ENCODE measurements at places on chromosomes 7 and 10.

DNA sequence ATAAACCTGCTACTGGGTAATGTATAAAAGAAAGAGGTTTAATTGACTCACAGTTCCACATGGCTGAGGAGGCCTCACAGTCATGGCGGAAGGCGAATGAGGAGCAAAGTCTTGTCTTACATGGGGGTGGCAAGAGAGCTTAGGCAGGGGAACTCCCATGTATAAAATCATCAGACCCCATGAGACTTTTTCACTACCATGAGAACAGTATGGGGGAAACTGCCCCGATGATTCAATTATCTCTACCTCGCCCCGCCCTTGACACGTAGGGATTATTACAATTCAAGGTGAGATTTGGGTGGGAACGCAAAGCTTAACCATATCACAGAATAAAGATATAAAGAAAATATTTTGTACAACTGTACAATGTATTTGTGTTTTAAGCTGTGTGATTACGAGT, 39.4 kb upstream of the PLCE1 start:
- DNase-seq, result no peak

DNA sequence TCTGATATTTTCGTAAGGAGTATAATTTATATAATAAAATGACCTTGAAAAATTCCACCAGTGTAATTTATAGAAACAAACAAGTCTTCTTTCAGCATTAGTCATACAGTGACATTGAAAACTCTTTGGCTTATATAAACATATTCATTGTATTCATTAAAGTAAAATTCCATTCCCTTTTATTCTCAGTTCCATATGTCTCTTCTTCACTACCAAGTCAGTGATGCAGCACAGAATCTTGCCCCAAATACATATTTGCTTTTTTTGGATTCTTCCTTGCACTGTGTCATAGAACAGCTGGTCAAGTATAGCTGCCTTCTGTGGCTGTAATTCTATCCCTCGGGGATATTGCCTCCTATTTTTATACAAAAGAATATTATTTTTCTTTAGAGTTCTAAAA, 884.5 kb upstream of the POT1 start:
- no peak for DNase-seq

DNA sequence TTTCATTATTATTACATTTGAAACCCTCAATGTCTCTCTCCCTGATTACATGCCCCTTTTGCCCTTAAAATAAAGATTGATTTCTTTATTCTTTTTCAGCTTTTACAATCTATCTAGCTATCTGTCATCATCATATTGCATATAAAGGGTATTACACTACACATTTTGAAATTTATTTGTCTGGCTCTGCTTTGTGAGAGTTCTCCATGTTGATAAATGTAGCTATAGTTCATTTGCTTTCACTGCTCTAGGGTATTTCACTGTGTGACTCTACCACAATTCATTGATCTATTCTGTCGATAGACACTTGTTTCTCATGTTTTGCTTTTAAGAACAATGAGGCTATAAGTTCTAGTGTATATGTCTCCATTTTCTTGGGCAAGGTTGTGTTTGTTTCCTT, 25.6 kb downstream of the CDK1 start:
- DNase-seq, result no peak

GRCh38 chr7:152979376-152979775, 219.8 kb downstream of the ACTR3B start:
- DNase-seq, result no peak

- no peak for DNase-seq
These were observed 43.3 kb downstream of the NRP1 start for GRCh38 chr10:33291053-33291592.

GRCh38 chr10:129958148-129958628, 5.9 kb downstream of the EBF3 start:
- DNase-seq, result no peak

- DNase-seq, result no peak
These were observed 66.5 kb upstream of the SKAP2 start for GRCh38 chr7:26930845-26931244.

- DNase-seq, result no peak
These were observed 9.8 kb upstream of the FAS start for GRCh38 chr10:88980800-88981199.

- no peak for DNase-seq
These were observed 95.7 kb downstream of the RBM20 start for GRCh38 chr10:110739811-110740271.

- no peak for DNase-seq
These were observed 2.5 kb downstream of the JCAD start for GRCh38 chr10:30056767-30057355.

DNA sequence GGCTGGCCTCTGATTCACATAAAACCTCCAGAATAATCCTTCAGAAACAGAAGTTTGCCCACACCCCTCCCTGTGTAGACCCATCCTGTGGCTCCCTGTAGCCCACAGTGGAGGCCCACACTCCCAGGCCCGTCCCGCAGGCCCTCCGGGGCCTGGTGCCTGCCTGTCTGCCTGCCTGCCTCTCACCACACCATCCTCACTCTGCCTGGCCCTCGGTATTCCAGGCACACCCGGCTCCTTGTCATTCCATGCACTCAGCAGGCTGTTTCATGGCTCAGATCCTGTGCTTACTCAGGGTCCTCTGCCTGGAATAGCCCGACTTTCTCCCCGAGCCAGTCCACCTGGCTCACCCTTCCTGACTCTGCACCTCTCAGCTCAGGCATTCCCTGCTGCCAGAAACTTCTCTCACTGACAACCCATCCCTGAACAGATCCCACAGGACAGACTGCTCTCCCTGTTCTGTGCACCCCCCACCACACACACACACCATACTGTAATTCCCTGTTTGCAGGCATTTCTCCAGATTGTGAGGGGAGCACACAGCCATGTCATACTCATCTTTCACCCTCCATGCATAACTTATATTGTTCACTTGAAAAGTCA, 498.0 kb upstream of the ZMIZ1 start:
- DNase-seq, result no peak

GRCh38 chr10:21292763-21293517, 232.5 kb downstream of the SKIDA1 start:
- no peak for DNase-seq

DNA sequence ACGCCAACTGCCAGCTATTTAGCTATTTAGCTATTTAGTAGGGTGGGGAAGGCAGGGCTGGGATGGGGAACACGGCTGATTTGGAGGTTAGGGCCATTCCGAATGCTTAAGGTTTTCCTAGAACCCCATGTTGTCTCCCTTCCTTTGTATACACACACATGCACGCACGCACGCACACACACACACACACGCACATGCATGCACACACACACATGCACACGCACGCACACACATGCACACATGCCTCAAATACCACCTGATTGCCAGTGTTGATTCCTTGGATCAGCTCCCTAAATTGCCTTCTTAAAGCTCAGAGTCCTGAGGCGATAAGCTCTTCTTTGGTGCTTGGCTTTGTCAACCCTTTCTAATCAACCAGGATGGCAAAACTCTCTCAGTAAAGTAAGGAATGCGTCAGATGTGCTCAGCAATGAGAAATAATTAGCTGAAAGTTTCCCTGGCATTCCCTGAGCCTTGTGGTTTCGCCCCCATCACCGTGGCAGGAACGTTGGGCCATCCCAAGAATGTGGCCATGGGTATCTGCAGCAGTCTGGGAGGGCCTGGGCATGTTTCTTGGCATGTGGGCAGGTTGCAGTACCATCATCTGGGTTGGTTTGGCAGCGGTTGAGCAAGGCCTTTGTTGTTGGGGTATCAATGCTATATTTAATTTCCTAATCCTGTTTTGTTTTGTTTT, 305.6 kb downstream of the LRMDA start:
- no peak for DNase-seq

- no peak for DNase-seq
These were observed 113.6 kb upstream of the RET start for GRCh38 chr10:42963312-42963711.

DNA sequence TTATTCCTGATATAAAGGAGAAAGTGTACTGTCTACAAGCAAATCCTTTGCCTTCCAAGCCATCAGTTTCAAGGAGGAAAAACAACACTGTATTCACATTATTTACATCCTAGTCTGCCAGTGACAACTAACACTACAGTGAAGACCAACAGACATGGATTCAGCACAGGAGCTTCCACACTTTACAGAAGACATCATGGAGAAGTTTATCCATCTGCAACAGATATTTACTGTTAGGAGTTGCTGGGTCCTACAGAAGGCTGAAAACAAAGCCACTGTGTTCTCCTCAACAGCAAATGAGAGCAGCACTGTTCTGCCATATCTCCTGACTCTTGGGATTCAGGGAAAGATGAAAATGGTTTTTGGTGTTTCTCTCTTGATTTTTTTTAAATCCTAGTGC, 31.9 kb downstream of the NAPEPLD start:
- no peak for DNase-seq

GRCh38 chr10:131159771-131160170, 151.8 kb downstream of the TCERG1L start:
- no peak for DNase-seq

DNA sequence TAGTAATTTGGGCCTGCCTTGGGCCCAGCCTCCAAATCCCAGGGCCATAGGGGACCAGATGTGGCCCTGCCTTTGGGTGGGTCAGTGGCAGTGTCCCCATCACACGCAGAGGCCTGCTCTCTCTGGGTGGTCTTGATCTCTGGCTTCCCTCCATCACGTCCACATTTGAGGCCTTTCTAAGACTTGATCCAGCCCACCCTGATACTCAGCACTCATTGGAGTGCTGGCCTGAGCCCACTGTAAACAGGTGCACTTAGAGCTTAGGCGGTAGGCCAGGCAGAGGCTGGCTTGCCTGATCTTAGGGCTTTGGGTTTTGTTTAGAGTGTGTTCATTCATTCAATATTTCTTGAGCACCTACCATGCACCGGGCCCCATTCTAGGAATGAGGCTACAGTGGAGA, 52.6 kb downstream of the TBATA start:
- no peak for DNase-seq

DNA sequence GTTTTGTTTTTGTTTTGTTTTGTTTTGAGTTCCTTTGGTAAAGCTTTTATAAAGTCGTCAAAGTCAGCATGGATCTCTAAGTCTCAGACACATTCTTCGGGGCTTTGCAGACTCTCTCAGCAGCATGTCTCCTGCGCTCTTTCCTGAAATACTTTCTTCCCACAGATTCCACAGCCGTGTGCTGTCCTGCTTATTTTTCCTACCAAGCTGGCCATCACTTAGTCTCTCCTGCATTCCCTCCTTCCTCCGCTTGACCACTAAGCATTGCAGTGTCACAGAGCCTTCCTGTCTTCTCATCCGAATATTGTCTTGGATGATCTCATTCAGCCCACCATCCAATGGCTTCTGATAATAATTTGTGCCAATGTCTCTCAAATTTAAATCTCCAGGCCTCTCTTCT, 434.3 kb upstream of the C7orf33 start:
- no peak for DNase-seq

DNA sequence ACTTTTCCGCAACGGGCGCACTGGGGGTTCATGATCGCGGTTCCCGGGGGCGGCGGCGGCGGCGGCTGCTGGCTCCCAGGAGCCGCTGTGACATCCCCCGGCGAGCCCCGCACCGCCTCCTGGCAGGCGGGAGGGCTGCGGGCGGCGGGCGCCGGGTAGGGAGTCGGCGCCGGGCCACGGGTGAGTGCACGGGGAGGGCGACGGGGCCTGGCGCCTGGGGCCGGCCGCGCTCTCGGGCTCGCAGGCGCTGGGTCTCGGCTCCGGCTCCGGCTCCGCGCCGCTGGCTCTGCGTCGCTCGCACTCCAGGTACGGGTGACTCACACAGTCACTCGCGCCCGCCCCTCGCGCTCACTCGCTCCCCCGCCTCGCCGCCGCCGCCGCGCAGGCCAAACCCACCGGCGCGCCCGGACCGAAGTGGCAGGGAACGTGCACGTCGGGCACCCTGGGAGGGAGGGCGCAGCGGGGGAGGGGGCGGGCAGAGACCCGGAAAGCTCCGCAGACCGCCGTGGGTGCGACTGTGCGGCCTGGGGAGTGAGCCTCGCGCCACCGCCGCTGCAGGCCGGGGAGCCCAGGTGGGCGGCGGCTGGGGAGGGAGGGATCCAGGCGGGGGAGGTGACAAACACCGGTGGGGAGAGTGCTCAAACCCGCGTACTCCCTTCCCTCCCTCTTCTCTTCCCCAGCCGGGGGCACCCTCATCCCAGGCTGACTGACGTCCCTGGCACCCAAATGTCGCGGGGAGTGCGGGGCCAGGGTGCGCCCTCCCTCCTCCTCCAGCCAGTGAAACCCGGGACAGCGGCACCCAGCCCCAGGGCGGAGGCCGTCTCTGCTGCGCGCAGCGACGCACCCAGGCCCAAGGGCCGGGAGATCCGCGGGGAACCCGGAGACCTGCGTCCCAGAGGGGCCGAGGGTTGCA, 276.9 kb upstream of the NEBL start:
- DNase-seq, result no peak

DNA sequence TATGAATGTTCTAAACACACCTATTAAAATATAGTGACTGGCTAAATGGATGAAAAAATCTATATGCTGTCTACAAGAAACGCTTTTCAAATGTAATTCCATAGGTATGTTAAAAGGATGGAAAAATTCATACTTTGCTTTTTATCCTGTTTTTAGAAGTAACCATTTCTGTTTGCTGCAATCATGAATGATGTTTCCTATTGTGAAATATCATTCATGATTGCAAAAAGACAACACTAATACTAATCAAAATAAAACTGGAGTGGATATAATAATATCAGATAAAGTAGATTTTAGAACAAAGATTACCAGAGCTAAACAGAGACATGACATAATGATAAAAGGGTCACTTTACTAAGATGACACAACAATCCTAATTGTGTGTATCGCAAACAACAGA, 138.2 kb downstream of the FANK1 start:
- DNase-seq, result no peak

- DNase-seq, result no peak
These were observed 5.5 kb downstream of the TET1 start for GRCh38 chr10:68565658-68566057.

DNA sequence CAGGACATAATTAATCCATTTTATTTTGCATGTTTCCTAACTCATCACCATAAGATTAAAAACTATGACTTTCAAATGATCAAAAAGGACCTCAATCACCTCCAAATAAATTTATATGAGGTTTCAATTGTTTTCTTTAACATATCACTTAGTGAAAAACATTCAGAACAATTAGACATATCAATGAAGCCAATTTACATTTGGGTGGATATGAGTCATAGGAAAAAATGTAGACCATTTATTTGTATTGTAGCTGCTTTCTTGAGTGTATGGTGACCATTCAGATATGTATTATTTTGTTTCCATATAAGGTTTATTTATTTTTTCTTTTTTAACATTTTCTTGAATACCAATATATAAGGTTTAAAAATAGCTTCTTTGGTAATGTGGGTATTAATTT, 13.3 kb upstream of the EXOC6 start:
- DNase-seq, result no peak

DNA sequence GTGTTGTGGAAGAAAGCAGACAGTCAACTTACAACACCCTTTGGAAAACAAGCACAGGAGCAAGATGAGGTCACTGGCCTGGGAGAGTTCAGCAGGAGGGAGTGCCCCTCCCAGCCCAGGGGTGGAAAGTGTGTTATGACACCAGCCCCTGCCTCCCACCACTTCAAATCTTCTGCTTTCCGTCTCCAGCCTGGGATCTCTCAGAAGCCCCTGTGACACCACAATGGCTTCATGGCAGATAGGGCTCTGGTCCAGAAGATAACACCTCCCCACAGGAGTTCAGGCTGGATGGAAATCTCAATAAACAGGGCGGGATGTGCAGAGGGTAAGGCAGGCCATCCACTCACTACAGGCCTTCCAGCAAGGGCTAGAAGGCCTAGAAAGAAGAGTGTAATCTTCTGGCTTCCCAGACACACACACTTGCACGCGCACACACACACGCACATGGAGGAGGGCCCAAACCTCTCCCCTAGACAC, 48.7 kb upstream of the ZMIZ1 start:
- DNase-seq, result no peak

Measured in stimulated activated CD4-positive, alpha-beta T cell treated with anti-CD3 and anti-CD28 coated beads, Interleukin-1b, Interleukin-23, amount 100 ng/mL, for 24 hours (primary cell).